Activated CD4-positive, CD25-positive, alpha-beta regulatory T cell (primary cell): ENCODE measurements at places on chromosomes 7 and 10.

DNA sequence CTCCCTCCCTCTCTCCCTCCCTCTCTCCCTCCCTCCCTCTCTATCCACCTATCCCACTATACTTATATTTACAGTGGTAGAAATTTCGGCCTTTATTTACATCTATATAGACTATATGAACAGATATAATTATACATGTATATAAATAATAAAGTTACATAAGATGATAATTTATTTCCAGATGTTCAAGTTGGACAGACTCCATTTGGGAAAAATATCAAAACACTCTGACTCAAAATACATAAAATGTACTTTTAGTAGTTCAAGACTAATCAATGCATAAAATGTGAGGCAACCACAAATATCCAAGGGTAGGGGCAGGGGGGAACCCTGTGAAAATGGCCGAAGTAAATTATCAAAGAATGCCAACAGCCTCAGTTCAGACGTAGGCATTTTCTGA lies 203.0 kb downstream of the FANK1 start:
- no peak for DNase-seq

- no peak for DNase-seq
These were observed 15.9 kb downstream of the RNF133 start for GRCh38 chr7:122682815-122683550.

DNA sequence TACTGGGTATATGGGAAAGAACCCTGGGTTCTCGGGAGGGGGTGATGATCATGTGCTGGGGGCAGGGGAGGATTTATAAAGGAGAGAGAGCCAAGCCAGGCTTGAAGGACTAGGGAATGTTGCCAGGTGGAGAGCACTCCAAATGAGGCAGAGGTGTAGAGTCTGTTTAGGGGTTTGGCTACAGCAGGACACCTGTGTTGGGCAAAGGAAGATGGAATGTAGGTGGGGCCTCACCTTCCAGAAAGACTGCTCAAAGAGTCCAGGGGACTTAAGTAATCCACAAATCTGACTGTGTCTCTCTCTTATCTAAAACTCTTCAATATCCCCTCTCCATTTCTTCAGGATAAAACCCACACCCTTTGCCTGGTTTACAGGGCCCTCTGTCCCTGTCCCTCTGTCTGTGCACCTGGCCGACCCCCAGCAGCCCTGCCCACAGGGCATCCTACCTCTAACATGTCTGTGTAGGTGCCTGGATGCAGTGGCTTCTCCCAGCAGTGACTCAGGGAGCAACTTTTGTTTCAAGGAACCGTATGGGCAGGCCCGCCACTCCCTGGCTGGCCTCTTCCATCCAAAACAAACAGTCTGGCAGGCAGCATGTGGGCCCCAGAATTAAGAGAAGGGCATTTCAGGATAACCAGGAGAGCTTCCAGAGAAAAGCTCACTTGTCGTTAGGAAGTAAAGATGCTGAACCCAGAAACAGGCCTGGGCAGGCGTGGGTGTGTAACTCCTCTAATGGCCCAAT lies 10.6 kb upstream of the PLEKHA1 start:
- no peak for DNase-seq

GRCh38 chr7:106615808-106616707 lies 44.9 kb downstream of the CCDC71L start:
- DNase-seq: no peak

- no peak for DNase-seq
These were observed 103.4 kb downstream of the ITIH5 start for GRCh38 chr10:7563368-7563767.

- DNase-seq: no peak
These were observed 304.5 kb downstream of the MDFIC start for GRCh38 chr7:115226410-115226809.

GRCh38 chr10:46016811-46017210 lies 13.6 kb downstream of the NCOA4 start:
- DNase-seq: no peak

- DNase-seq: no peak
These were observed 267.5 kb downstream of the PTEN start for GRCh38 chr10:88130912-88131311.

GRCh38 chr7:30799206-30799975 lies 28.2 kb downstream of the MINDY4 start:
- no peak for DNase-seq

DNA sequence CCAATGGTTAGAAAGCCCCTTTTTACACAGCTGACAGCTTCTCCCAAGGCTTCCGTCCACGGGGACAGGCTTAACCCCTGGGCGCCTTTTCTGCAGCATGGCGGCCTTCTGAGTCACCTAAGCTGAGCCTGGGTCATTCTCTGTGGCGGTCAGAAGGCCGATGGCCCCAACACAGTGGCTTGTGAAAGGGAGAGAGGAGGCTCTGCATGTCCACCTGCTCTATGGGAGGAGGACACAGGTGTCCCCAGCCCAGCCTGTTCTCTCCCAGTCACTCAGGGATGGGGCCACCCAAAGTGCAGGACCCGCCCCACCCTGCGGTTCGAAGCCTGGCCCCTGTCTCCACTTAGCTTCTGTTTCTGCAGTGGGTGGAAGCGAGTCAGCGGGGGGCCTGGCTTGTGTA lies 20.4 kb upstream of the TTYH3 start:
- no peak for DNase-seq

DNA sequence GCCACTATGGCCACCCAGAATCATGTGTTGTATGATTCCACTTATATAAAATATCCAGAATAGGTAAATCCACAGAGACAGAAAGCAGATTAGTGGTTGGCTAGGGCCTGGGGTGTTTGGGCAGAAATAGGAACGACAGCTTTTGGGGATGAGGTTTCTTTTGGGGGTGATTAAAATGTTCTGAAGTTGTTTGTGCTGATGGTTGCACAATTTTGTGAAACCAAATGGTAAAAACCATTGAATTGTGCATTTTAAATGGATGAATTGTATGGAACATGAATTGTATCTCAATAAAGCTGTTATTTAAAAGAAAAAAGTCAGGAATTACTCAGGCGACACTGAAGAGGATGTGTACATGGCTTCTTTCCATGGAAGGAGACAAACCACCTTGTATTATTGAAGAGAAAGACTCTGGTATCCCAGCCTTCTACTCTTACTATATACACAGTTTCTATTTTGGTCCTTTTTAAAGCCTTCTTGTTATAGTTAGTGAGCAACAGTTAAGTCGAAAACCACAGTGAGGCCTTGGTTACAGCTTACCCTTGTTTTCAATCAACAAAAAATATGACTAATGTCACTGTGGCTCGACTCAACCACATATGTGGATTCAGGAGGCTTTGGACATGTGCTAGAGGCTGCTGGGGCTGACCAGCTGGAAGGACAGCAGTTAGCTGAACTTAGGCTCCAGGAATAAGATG lies 57.1 kb upstream of the KMT2E start:
- DNase-seq: no peak
